ENCODE measurements at places on chromosomes 7 and 10.
A peak's percentile ranks its signal among the peaks of the same experiment; 100 is the strongest.

DNA sequence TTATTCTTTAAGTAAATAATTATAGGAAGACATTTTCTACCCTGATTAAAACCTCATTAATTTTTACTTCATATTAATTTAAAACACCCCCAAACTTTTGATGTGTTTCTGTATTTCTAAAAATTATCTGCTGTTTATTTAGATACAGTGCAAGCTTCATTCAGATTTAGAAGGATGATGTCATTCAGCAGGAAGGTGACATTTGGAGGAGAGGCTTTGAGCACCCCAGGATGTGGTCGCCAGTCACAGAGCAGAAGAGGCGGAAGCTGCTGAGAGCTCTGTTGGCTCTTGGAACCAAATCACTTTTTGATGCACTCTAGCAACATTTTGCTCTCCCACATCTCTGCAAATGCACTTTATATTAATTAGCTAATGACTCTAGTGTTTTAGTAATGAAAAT lies 233.9 kb upstream of the CACNA2D1 start:
- peak; percentile 65 for DNase-seq

DNA sequence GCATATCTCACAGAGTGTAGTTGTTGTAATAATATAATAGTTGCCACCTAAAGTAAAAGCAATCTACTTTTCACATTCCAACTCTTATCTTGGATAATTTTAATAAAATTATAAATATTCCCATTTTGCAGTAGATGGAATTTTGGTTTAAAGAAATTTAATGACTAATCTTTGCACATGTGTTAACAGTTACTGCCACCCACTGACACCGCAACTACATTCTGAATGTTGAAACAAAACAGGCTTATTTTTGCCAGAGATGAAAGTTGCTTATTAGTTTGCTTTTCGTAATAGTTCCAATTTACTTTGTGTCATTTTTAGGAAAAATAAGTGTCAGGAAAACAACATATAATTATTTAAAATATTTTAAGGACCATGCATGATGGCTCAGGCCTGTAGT lies 557.5 kb upstream of the PCDH15 start:
- no peak for DNase-seq

- DNase-seq: no peak
Observed at GRCh38 chr10:5519054-5519453, 5.7 kb upstream of the CALML3 start.

- DNase-seq: peak; percentile 22
Observed at GRCh38 chr10:89301721-89302445, at the start of gene IFIT2. Gene IFIT2 (plus strand): TSS chr10:89302046. CDS start chr10:89302124, 78 bp downstream.

DNA sequence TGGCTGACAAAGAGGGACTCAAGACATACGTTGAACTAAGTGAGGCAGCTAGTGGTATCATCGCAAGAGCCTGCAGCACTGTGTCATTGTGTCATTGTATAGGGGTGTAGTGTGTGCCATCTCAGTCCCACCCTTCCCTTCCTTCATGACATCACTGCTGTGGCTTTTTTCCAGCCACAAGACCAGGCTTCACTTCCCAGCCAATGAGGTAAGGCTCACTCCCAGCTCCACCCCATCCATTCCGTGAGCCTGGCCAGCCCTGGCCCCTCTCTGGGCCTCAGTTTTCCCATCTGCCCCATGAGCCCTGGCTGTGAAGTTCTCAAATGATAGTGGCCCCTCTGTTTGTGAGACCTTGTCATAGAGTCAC lies 134.3 kb upstream of the ZMIZ1 start:
- no peak for DNase-seq
